ENCODE measurements at places on chromosomes 5 and 9.

- no peak for DNase-seq
These were observed 5.1 kb upstream of the POU5F2 start for GRCh38 chr5:93746406-93747056.

GRCh38 chr5:64299805-64300204, 134.2 kb downstream of the RNF180 start:
- no peak for DNase-seq

DNA sequence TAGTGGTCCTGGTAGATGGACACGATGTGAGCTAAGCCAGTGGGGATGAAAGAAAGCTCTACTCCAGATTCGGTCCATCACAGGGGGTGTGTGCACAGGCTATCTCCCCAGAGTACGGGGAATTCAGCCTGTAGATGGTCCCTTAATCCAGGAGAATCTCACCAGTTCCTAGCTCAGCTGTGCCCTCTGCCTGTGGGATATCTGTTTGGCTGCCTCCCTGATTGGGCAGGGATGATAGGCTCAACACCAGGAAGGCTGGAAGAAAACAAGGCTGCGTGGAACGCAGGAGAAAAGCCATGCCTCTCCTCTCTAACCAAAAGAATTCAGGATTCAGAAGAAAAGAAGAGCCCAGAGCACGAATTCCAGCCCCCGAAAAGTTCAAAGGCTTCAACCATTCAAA, 40.9 kb downstream of the VLDLR start:
- DNase-seq: no peak

DNA sequence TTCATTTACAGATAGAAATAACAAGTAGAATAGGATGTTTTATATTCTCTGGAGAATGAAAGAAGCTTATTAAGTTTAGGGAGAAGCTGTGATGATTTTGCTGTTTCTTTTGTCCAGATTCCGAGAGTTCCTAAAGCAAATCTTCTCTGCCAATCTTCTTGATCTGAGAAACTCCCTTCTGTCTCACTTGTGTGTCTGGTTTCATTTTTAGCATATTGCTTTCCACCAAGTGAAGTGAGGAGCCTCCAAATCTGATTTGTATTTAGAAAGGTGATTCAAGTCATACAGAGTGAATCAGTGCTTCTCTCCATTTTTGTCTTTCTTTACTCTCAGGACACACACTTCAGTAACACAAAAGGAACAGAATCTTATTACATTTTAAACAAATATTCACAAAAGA, 48.4 kb downstream of the STX17 start:
- DNase-seq: no peak

DNA sequence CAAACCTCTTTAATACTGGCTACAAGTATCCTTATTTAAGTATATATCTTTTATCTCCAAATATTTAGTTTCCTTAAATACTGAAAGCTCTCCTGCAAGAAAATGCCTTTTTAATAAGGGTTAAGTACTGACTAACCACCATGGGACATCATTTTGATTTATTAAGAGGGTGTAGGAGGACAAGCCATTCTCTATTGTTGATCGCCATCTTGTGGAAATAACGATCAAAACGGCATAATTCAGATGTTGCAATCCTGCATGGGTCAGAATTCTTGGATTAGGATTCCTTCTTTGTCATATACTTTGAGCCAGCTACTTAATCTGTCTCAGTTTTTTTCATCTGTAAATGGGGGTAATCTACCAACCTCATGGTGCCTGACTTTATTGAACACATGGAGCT, 28.7 kb upstream of the C5orf46 start:
- DNase-seq: peak; percentile 8

DNA sequence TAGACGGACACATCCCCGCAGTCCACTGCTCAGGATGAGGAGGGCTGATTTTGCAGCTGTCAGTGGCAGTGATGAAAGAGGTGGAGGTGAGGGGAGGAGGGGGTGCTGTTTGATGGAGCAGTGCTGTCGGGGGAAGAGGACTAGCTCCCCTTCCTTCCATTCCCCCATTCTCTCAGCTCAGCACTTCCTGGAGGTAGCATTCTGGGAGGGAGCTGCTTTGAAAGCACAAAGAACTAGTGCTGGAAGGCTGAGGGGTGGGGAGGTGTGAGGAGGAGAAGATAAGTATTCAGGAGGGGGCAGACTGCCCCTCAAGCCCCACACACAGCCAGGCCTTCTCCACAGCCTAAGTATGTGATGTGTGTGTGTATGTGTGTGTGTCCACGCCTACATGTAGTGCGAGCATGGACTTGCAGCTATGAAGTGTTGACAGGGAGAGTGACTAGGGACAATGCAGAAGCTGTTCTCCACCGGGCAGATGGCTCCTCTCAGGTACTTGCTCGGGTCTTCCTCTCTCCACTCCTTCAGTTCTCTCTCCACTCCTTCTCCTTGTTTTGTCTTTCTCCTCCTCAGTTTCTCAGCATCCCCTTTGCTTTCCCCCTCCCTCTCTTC, 65.5 kb upstream of the HSPA9 start:
- no peak for DNase-seq
